ENCODE measurements at places on chromosomes 3 and 15.

DNA sequence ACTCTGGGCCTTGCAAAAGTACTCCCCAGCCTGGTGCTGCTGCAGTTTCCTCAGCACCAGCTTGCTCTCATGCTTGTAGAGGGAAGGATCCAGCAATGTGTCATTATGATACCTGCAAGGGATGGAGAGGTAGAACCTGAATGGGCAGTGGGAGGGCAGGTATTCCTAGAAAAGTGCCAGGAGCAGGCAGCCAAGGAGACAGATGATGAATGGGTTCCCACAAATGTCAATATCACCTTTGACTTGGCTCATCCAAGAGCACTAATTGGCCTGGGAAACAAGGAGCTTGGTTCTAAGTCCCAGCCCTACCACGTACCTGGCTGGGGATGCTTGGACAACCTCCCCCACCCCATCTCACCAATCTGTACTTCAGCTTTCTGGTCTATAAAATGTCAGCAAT lies 9.4 kb downstream of the CILP start:
- DNase-seq: no peak

- DNase-seq: no peak
These were observed 35.7 kb downstream of the TRPM1 start for GRCh38 chr15:31065824-31066223.

DNA sequence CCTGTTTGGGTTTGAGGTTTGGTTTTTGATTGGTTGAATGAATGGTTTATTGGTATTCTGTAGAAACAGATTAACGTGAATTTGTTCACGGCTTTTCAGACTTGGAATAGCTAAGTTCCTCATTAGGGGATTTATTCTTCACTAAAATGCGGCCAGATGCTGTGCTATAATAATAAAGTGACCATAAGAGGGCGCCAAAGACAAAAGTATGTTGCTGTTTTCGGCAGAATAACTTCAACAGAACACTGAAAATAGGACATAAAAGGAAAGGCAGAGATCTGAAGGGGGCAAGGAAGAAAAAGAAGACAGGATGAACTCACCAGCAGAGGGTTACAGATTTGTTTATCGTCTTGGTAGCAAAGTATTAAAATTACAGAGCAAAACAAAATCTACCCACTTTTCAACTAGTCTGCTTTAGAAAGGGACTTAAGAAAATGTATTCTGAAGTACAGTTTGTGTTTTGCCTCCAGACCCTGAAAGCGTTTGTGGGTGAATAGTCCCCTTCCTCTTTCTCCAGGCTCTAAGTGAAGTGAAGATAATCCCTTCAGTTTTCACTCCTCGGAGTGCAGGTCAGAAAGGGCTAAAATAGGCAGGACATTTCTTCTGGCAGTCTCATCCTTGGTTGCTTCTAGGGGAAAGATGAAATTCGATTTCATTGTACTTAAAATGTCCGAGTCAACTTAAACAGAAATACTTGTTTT lies 147.6 kb downstream of the IL20RB start:
- peak; percentile 88 for DNase-seq

- peak; percentile 71 for DNase-seq
These were observed 43.8 kb downstream of the ZNF710 start for GRCh38 chr15:90044916-90045371.

- DNase-seq: peak; percentile 43
These were observed 33.0 kb downstream of the CCDC39 start for GRCh38 chr3:180646187-180646790.

GRCh38 chr3:40951636-40952035 lies 247.7 kb upstream of the CTNNB1 start:
- DNase-seq: no peak

DNA sequence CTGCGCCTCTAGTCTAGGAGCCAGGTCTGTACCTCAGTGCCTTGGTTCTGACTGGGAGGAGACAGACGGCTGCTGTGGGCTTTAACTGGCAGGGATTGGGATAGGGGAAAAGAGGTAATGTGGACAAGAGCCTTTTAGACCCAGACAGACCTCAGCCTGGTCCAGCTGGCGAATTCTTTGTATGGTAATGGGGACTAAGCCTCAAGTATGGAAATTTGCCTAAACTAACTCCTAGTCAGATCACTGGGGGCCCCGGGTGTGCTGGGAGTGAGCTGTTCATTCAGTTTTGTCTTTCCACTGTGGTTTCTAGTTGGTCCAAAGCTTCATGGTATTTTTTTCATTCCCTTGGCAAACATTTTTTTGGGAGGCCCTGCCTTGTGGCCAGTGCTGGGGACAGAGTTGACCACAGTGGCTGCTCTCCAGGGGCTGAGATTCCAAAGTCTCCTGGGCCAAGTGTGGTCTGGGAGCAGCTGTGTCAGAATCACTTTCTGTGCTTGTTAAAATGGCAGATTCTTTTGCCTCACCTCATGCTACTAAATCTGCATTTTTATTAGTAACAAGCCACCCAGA lies 261.4 kb upstream of the C2CD4B start:
- DNase-seq: no peak

DNA sequence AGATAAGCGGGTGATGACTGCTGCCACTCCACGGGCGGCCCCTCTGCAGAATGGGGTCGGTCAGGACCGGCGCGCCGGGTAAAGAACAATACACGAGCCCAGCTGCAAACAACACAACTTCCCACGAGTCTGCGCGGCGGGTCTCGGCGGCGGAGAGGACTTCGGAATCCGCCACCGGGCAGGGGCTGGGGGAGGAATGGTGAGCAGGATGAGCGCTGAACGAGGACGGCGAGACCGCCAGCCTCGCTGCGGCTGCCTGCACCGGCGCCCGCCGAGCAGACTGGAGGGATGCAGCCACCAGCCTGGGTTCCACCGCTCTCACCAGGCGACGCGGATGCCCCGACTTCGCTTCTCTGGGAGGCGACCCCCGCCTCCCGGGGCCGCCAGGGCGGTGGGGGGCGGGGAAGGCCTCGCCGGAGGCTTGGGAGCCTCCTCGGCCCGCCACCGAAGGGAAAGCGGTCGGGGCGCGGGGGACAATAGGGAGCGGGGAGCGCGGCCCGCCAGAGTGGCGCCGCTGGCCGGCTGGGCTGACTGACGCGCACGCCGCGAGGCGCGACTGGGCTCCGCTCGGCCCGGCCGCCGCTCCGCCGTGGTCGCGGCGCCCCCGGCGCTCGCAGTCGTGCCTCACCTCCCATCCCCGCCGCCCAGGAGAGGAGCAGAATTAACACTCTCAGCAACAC lies 515 bp downstream of the ADAM10 start:
- peak; percentile 75 for DNase-seq

Data from Karpas-422 (cell line).